ENCODE measurements at places on chromosomes 5 and 9.
A peak's percentile ranks its signal among the peaks of the same experiment; 100 is the strongest.

- DNase-seq = peak; percentile 34
Observed at GRCh38 chr9:125850763-125851162, 103.6 kb downstream of the PBX3 start.

DNA sequence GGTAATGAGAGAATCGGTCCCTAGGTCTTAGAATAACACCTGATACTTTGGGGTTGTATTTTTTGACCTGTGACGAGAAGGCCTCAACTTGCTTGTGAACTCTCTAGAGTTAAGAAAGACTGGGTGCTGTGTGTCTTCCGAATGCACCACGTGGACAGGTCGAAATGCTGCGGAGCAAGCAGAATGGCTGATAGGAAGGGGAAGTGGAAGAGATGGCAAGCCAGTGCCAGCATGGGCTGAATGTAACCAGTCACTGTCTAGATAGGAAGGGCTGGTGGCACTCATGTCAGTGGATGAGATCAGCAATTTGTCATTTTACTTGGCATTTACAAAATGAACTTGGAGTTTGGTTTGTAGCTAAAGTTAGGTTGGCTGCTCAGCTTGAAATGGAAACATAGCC, 5.6 kb downstream of the OTULINL start:
- no peak for DNase-seq

DNA sequence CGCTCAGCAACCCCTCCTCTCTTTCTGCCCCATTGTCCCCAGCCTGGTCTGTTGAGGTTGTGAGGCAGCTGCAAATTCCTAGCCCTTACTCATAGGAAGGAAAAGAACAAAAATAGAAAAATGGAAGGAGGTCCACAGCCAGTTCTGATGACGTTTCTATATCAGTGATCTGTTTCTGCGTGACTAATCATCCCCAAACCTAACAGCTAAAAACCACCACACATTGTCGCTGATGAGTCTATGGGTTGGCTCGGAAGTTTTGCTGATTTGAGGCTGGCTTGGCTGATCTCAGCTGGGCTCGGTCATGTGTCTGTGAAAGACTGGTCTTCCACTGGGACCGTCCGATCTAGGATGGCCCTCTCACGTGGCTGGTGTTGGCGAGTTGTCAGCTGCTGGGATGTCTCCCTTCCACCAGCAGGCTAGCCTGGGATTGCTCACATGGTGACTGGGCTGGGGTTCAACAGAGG, 200.6 kb upstream of the ZNF618 start:
- DNase-seq = peak; percentile 96

DNA sequence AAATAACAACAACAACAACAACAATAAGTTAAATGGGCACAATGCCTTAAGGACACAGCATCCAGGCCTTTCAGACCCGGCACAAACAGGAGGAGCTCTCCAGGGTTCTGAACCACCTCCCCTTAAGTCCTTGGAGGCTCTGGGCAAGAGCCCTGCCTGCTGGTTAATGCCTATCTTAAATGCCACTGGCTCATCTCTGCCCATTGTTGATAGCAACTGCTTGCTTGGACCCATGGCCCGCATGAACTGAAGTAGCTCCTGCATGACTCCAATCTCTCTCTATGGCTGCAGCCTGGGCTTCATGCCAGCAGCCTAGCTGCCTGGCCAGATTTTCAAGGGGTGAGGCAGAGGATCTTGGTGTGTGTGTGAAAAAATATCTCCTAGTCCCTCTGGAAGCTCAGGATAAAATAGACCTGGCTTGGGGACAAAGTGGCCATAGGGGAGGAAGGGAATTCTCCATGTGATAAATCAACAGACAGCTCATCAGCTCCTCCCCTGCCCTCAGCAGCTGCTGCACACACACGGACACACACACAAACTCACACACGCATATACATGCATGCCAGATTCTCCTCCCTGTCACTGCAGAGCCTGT, 27.4 kb downstream of the FAM219A start:
- DNase-seq = peak; percentile 80

DNA sequence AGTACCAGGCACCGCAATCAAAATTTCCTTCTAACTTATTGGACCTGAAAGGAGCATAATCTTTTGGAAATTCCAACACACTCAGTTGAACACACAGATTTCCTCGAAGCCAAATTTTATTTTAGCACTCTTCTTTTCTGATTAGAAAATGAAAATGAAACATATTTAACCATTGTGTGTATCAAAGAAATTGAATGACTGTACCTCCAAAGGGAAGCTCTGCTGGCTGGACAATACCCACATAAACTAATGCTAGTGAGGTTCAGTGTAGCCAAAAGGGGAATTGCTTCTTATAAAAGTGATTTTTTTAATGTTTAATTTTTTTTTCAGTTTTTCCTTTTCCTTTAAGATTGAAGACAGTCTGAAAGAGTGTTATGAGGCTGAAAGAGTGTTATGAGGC, 239.6 kb upstream of the NREP start:
- no peak for DNase-seq

GRCh38 chr9:111051400-111051799, 13.1 kb upstream of the LPAR1 start:
- DNase-seq = no peak

Data from foreskin fibroblast (primary cell).